ENCODE measurements at places on chromosomes 6 and 20. TPM values are rescaled to one million over a fixed set of nuclear protein-coding genes. Genes with fewer than 3 reads are reported as not detected.

DNA sequence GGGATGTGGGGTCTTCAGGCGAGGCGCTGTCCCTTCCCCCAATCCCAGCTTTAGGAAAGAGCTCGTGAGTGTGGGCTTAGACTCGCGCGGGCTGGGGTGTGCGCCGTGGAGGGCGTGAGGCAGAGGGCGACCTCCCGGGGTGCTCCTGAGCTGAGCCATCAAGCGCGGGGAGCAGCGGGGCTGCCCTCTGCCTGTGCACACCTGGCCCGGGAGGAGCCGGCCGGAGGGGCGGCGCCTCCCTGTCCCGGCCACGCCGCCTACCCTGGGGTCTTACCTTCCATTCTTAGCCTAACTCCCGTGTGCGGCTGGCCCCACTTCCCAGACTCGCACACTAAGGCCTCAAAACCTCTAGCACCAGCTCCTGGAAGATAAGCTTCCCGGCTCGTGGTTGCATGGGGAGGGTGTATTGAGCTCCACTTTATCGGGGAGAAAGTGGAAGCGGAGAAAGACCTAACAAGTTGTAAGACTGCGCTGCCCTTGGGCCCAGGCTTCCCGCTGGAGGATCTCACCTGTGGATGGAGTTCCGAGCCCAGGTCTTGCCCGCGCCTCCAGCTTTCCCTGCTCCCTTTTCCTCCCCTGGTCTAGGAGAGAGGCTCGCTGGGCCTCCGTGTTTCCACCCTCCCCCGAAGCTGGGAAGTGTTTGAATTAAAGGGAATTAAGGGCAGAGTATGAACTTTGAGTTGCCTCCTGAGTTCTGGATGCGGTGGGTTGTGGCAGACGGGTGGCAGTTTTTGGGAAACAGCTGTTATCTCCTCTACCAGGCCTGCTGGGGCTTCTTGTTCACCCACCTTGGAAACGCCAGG, 1.2 kb downstream of the DNMT3B start:
- DNase-seq = peak; percentile 14
- no peak overlapping the region for H3K27ac ChIP-seq
- H3K4me3 ChIP-seq = peak overlapping the region; percentile 99
- H3K36me3 ChIP-seq = no peaks in the 10 kb centered on the region

DNA sequence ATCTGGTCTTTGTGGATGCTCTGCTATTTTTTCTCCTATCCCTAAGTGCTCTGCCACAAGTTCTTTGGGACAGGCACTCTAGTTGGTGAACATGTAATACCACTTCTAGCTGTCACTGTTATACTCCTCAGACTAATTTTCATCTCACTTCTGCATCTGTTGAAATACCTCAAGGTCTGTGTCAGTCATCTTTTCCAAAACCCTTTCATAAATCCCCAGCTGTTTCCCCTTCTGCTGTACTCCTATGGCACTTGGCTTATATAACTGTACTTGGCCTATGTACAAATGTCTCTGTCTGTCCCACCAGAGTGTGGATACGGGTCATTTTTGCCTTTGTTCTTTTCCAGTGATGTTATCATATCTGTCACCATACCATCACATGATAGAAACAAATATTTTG, 124.2 kb downstream of the FHL5 start:
- H3K27me3 ChIP-seq = no peaks in the 10 kb centered on the region
- H3K4me1 ChIP-seq = no peaks in the 10 kb centered on the region
- H3K27ac ChIP-seq = no peak overlapping the region
- H3K4me3 ChIP-seq = no peak overlapping the region
- H3K36me3 ChIP-seq = no peaks in the 10 kb centered on the region
- no peak for DNase-seq

DNA sequence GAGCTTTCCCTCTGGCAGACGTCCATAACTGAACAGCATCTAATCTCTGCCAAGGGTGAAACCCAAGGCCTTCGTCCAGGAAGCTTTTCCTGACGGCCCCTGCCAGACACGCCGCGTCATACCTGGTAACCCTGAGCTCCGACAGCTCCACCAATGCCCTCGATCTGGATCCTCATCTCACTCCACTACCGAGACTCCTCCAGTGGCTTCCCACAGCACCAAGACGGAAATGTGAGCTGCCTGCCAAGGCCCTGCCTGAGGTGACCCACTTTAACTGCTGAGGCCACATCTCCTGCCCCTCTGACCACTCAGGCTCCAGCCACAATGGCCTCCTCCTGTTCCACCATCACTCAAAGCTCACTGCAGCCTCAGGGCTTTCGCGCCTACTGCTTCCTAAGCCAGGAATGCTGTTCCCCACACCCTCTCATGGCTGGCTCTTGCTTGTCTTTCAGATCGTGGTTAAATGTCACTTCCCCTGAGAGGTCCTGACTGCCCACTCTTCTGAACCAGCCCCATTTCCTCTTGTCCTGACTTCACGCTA, 143.2 kb downstream of the PREX1 start:
- H3K36me3 ChIP-seq = peaks cover 16% of the 10 kb centered on the region
- no peak overlapping the region for H3K27ac ChIP-seq
- H3K27me3 ChIP-seq = no peaks in the 10 kb centered on the region
- H3K4me3 ChIP-seq = no peak overlapping the region
- H3K4me1 ChIP-seq = peaks cover 65% of the 10 kb centered on the region
- DNase-seq = no peak

DNA sequence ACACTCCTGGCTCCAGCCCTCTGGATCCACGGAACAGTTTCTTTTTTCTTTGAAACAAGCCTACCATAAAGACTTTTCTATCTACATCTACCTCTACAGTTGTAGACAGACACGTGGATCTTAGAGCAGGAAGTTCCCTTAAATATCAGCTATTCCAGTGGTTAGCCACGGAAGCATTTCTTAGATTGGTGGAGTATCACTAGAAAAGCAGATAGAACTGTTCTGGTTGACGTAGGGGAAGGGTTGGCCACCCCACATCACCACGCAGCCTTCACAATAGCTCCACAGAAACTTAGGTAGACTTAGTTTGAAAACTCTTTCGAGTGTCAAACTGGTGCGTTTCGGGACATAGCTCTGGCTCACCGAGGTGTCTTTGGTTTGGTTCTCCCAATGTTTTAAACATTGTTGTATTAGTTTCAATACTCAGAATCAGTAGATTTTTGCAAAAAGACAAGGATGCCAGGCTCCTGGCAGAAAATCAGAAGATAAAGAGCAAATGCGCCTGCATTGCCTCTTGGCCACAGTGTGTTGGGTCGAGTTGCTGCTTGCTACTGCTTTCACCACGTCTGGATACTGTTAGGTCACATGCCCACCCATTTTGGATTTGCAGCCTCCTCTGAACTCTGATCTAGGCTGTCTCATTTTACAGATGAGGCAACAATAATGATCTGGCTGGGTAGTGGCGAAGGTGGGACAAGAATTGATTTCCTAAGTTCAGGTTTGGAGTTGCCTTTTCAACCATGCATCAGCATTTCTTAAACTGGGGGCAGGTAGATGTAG, 71.5 kb upstream of the DTNBP1 start:
- H3K4me1 ChIP-seq = peaks cover 11% of the 10 kb centered on the region
- no peaks in the 10 kb centered on the region for H3K27me3 ChIP-seq
- no peak overlapping the region for H3K27ac ChIP-seq
- H3K4me3 ChIP-seq = no peak overlapping the region

DNA sequence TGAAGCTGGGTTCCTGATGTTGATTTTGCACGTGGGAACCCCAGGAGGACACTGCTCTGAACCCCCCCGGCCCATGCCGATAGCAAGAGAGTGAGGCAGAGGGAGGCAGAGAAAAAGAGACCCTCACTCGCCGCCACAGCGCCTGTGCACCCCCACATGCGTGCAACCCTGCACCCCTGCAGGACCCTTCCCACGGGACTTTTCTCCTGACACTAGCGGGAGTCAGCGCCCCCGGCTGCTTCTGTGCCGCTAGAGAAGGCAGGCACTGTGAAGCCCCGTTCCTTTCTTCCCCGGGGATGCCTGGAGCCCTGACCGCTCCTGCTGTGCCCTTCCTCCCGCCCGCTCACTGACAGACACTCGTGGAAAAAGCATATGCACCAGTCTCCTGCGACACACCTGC, 67.4 kb downstream of the GMPR start:
- H3K36me3 ChIP-seq = no peaks in the 10 kb centered on the region
- no peaks in the 10 kb centered on the region for H3K27me3 ChIP-seq
- DNase-seq = no peak
- peaks cover 9% of the 10 kb centered on the region for H3K4me1 ChIP-seq
- H3K4me3 ChIP-seq = no peak overlapping the region

DNA sequence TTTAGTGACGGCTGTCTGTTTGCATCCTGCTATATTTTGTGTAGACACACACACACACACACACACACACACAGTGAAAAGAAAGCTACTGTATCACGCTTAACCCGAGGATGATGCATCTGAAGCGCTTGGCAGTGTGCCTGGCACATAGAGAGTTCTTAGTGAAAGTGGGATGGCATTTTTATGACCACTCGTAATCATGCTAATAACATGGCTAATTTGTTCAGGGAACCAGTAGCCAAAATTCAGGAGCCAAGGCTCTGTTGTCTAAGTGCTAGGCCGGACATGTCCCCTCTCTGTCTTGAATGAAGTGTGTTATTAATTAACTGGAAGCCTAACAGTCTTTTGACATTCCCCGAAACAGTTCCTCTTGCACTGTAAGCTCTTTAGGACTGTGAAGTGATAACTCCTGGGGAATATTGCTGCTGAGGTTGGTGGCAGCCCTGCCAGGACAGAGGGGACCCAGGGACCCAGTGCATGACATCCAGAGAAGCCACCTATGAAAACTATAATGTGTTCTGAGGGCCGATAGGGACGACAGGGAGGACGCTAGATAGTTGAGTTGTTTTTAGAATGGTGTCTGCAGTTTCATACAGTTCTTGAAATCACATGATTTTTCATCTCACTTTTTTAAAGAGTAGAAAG, 45.0 kb upstream of the IRF4 start:
- H3K27me3 ChIP-seq = no peaks in the 10 kb centered on the region
- no peak overlapping the region for H3K27ac ChIP-seq
- H3K4me1 ChIP-seq = peaks cover 7% of the 10 kb centered on the region
- no peak overlapping the region for H3K4me3 ChIP-seq
- no peak for DNase-seq
- H3K36me3 ChIP-seq = peaks cover 46% of the 10 kb centered on the region

GRCh38 chr20:54980103-54980960, 504.9 kb downstream of the DOK5 start:
- H3K4me1 ChIP-seq = no peaks in the 10 kb centered on the region
- no peak for DNase-seq
- H3K27ac ChIP-seq = no peak overlapping the region
- no peaks in the 10 kb centered on the region for H3K27me3 ChIP-seq
- no peak overlapping the region for H3K4me3 ChIP-seq
- no peaks in the 10 kb centered on the region for H3K36me3 ChIP-seq

DNA sequence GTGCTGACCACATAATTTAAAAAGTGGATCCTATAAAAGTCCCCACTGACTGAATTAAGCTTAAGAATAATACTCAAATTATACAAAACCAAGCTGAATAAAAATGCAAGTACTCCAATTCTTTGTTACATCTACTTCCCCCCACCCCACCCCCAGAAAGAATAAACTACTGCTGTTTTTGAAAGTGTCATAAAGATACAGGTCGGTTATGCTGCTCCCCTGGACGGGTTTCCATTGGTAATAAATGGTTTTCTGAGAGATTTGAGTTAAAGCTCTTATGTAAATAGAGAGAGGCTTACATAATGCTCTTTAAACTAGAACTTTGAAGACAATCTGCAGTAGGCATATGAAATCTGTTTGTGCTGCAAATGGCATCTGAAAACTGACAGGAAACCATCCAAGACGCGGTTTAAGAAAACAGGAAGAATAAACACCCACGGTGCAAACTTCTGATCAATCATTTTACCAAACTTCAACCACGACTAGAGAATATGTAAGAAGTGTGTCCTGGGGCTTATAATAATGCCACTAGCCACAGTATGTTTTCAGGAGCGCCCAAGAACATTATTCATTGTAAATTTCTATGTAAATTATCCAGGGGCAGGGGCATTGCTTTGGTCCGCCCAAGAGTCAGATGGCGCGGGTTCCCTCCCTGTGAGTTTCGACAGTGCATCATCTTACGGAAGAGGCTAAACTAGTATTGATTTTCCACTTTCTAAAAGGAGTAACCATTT, 10.8 kb upstream of the POU3F2 start:
- no peak overlapping the region for H3K27ac ChIP-seq
- no peak overlapping the region for H3K4me3 ChIP-seq
- peaks cover 23% of the 10 kb centered on the region for H3K4me1 ChIP-seq
- no peak for DNase-seq

GRCh38 chr20:51987812-51988211, 185.5 kb upstream of the SALL4 start:
- DNase-seq = no peak
- H3K27me3 ChIP-seq = no peaks in the 10 kb centered on the region
- no peaks in the 10 kb centered on the region for H3K36me3 ChIP-seq
- H3K4me1 ChIP-seq = peaks cover 13% of the 10 kb centered on the region

- H3K27me3 ChIP-seq = no peaks in the 10 kb centered on the region
- no peak for DNase-seq
- H3K4me3 ChIP-seq = no peak overlapping the region
- no peak overlapping the region for H3K27ac ChIP-seq
Observed at GRCh38 chr6:158666628-158667359, 16.9 kb downstream of the SYTL3 start.

DNA sequence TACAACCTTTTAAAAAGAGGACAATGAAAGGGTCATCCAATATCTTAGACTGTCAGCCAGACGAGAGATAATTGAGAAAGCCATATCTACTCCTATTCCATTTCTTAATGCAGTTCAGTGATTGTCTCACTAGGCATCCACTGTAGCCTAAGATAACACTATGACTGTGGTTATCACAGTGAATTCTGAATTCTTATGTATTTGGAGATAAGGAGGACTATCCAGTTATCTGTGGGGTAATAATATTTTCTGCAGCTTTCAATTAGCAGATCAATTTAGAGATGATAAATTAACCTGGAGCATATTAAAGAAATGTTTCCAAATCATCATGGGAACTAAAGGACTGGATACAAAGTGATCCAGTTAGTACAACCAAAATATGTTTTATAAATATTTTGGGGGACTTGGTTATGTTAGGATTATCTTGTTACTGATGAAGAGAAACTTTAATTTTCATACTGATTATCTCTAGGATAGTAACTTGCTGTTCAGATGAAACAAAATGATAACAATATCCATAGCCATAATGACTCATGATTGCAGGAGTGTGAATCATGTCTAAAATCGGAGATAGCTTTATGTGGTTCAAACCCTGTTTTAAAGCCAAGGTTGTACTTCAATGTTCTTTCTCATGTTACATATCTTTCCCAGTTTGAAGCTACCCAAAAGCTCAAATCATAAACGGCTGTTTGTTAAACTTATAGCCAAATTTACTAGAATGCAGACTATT, 1152.0 kb downstream of the HACE1 start:
- H3K4me3 ChIP-seq = no peak overlapping the region
- no peaks in the 10 kb centered on the region for H3K27me3 ChIP-seq
- no peak overlapping the region for H3K27ac ChIP-seq

SAPCD1 gene
- not detected for total RNA-seq

FABP7 gene
- total RNA-seq = not detected

SLCO4A1 gene
- 34.3 TPM for total RNA-seq

SPATS1 gene
- not detected for total RNA-seq

KCNK17 gene
- total RNA-seq = not detected

RSPH3 gene
- 11.1 TPM for total RNA-seq

PTP4A1 gene
- total RNA-seq = 50.0 TPM

MEP1A gene
- total RNA-seq = not detected

SYCP2 gene
- total RNA-seq = 0.45 TPM

DEFB114 gene
- total RNA-seq = not detected

Measured in heart right ventricle (tissue), 16 donors.